ENCODE measurements at places on chromosomes 2 and 18.

DNA sequence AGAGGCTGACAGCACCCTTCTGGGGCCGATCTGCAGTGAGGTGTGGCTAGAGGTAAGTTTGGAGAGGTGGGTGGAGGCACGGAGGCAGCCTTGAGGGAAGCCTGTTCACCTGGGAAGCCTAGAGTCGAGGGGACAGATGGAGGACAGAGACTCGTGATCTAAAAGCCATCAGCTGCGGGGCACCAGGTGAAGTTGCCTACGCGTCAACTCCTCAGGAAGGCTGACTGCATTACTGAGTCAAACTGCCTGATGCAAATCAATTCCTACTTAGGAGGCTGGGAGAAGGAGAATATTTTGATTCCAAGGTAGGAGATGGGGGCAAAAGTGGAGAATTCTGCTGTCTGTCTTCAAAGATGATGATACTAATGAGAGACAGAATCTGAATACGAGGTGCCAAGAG lies 104.4 kb upstream of the SMAD7 start:
- no peak for DNase-seq

- DNase-seq = no peak
Measured at GRCh38 chr2:222492683-222493082, 68.3 kb downstream of the SGPP2 start.

GRCh38 chr2:150075831-150076230 lies 411.6 kb downstream of the RND3 start:
- DNase-seq = no peak

GRCh38 chr2:176124110-176124946 lies 1.8 kb downstream of the HOXD9 start:
- no peak for DNase-seq

- no peak for DNase-seq
Measured at GRCh38 chr2:86039178-86039962, 66.3 kb downstream of the POLR1A start.
